Gastrocnemius medialis (tissue), 4 donors: ENCODE measurements at places on chromosomes 13 and 19. TPM values are rescaled to one million over a fixed set of nuclear protein-coding genes. Genes with fewer than 3 reads are reported as not detected.

DNA sequence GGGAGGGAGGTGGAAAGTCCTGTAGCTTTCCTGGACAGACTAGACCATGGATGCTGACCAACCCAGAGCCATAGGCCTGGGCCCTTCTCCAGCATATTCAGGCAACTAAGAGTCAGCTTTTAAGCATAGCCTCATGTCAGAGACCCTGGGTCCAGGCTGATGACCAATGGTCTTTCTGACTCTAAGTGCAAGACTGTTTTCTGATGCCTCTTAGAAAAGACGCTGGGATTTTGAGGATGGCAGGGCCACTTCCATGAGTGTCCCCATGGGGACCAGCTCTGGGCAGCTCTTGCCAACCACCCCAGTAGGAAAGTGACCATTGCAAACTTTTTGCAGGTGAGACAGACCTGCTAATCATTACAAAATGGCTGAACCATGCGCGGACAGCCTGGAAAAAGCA is 135.6 kb upstream of the KL start:
- H3K27me3 ChIP-seq, result no peaks in the 10 kb centered on the region
- no peak for DNase-seq
- no peak overlapping the region for H3K4me3 ChIP-seq
- no peaks in the 10 kb centered on the region for H3K36me3 ChIP-seq
- H3K27ac ChIP-seq, result no peak overlapping the region
- no peaks in the 10 kb centered on the region for H3K4me1 ChIP-seq

DNA sequence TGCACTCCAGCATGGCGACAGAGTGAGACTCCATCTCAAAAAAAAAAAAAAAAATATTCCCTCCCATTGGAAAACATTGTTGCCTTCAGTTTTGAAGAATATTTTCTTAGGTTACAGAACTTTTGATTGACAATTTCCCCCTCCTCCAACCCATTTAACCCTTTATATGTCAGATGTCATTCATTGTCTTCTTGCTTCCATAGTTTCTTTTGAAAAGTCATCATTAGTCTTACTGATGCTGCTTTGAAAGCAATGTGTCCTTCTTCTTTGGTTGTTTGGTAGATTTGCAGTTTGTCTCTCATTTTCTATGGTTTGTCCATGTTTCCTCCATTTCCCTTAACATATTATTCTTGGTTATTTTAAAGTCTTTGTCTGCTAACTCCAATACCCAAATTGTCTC is 25.4 kb downstream of the ZNF558 start:
- H3K27ac ChIP-seq, result no peak overlapping the region
- H3K4me1 ChIP-seq, result no peaks in the 10 kb centered on the region
- H3K36me3 ChIP-seq, result peaks cover 84% of the 10 kb centered on the region
- H3K27me3 ChIP-seq, result no peaks in the 10 kb centered on the region

- DNase-seq, result no peak
- peaks cover 6% of the 10 kb centered on the region for H3K27me3 ChIP-seq
- peaks cover 2% of the 10 kb centered on the region for H3K4me1 ChIP-seq
- H3K36me3 ChIP-seq, result no peaks in the 10 kb centered on the region
- H3K4me3 ChIP-seq, result no peak overlapping the region
- H3K27ac ChIP-seq, result peak overlapping the region; percentile 40
Observed at GRCh38 chr19:1231729-1232637, 5.8 kb downstream of the CBARP start.

- H3K4me1 ChIP-seq, result no peaks in the 10 kb centered on the region
- H3K27ac ChIP-seq, result no peak overlapping the region
- H3K36me3 ChIP-seq, result no peaks in the 10 kb centered on the region
- DNase-seq, result no peak
- H3K4me3 ChIP-seq, result no peak overlapping the region
Observed at GRCh38 chr13:74770361-74770760, 636.2 kb upstream of the KLF12 start.

Gene CPT1C
- total RNA-seq, result 0.97 TPM

Gene CEACAM4
- total RNA-seq, result 2.7 TPM

DNA sequence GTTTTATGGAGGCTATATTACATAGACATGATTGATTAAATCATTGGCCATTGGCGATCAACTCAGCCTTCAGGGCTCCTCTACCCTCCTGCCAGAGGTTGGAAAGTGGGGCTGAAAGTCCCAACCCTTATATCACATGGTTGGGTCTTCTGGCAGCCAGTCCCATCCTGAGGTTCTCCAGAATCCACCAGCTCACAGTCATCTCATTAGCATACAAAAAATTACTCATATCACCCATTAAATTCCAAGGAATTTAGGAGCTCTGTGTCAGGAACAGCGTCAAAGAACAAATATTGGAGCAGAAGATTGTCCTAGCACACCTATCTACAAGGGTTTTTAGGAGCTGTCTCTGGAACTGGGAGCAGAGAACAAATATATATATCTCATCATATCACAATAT is 39.4 kb upstream of the FARP1 start:
- H3K27me3 ChIP-seq, result no peaks in the 10 kb centered on the region
- no peak for DNase-seq
- no peak overlapping the region for H3K4me3 ChIP-seq

- no peak overlapping the region for H3K4me3 ChIP-seq
- H3K27me3 ChIP-seq, result peaks cover 14% of the 10 kb centered on the region
- no peaks in the 10 kb centered on the region for H3K4me1 ChIP-seq
- no peak for DNase-seq
Observed at GRCh38 chr19:1076951-1077350, 10.0 kb downstream of the ARHGAP45 start.

Gene FXYD3
- total RNA-seq, result 0.26 TPM

Gene YIF1B
- 39.5 TPM for total RNA-seq

DNA sequence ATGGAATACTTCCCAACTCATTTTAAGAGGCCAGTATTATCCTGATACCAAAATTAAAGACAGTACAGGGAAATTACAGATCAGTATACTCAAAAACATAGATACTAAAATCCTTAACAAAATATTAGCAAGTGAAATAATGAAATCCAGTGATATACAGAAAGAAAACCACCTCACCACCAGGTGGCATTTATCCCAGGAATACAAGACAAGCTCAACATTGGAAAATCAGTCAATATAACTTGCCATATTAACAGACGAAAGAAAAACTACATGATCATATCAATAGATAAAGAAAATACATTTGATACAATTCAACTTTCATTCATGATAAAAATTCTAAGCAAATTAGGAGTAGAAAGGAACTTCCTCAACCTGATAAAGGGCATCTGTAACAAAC is 6.7 kb upstream of the GNA15 start:
- no peak overlapping the region for H3K27ac ChIP-seq
- DNase-seq, result no peak
- H3K27me3 ChIP-seq, result no peaks in the 10 kb centered on the region
- no peaks in the 10 kb centered on the region for H3K4me1 ChIP-seq

- no peak overlapping the region for H3K4me3 ChIP-seq
- no peak for DNase-seq
- H3K27me3 ChIP-seq, result no peaks in the 10 kb centered on the region
- H3K36me3 ChIP-seq, result no peaks in the 10 kb centered on the region
- no peak overlapping the region for H3K27ac ChIP-seq
Observed at GRCh38 chr13:23684647-23685046, 114.4 kb downstream of the TNFRSF19 start.
